Stimulated activated CD4-positive, alpha-beta T cell treated with anti-CD3 and anti-CD28 coated beads, TNF-alpha, amount 100 ng/mL, for 4 hours (primary cell): ENCODE measurements at places on chromosomes 6 and 20.

- DNase-seq, result no peak
Observed at GRCh38 chr20:55353206-55353605, 652.1 kb downstream of the CBLN4 start.

- no peak for DNase-seq
Observed at GRCh38 chr20:35632539-35633115, 17.0 kb downstream of the SPAG4 start.

DNA sequence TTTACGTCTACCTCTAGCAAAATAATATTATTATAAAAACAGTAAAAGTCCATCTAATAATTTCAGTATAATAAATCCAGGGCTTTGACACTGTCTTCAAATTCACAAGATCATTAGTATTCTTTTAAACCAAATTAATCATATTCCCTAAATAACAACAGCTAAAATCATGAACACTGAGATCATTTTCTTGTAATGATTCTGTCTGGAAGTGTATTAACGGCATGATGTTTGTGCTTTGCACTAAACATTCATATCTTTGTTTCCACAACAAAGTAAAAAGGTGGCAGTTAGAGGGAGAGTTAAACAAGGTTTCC, 18.8 kb downstream of the HIVEP2 start:
- DNase-seq, result no peak

DNA sequence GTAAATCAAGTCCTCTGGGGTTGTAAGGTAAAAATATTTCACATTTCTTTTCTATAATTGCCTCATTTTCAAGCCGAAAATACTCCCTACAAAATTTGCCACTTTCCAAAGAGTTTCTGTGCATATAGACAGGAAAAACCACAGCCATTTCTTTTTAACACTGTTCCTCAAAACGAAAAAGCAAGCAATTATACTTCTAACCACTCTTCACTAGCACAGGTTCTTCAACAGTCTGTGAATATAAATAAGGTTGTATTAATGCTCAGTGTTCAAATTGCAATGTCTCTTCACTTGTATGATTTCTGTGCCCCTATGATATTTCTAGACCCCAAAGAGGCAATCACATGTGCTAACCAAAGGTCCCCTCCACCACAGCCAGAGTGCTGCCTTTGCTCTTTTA, 206.0 kb downstream of the SIM1 start:
- no peak for DNase-seq

DNA sequence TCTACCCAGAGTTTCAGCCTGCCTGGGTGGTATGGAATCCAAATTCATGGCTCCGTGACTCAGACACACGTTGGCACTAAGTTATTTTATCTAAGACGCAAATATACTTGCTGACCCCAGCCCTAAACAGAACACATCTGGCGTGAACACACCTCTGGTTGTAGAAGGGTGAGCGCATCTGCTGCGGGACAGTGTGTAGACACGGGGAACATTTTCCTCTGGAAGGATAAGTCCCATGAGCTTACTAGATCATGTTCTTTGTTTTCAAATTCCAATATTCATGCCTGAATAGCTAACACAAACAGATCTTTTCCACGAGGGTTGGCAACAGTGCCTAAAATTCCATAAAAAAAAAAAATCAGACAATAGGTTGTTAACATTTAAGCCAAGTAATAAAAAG, 87.8 kb downstream of the TMEM170B start:
- no peak for DNase-seq

GRCh38 chr6:109230453-109230852, 135.1 kb downstream of the CEP57L1 start:
- no peak for DNase-seq

DNA sequence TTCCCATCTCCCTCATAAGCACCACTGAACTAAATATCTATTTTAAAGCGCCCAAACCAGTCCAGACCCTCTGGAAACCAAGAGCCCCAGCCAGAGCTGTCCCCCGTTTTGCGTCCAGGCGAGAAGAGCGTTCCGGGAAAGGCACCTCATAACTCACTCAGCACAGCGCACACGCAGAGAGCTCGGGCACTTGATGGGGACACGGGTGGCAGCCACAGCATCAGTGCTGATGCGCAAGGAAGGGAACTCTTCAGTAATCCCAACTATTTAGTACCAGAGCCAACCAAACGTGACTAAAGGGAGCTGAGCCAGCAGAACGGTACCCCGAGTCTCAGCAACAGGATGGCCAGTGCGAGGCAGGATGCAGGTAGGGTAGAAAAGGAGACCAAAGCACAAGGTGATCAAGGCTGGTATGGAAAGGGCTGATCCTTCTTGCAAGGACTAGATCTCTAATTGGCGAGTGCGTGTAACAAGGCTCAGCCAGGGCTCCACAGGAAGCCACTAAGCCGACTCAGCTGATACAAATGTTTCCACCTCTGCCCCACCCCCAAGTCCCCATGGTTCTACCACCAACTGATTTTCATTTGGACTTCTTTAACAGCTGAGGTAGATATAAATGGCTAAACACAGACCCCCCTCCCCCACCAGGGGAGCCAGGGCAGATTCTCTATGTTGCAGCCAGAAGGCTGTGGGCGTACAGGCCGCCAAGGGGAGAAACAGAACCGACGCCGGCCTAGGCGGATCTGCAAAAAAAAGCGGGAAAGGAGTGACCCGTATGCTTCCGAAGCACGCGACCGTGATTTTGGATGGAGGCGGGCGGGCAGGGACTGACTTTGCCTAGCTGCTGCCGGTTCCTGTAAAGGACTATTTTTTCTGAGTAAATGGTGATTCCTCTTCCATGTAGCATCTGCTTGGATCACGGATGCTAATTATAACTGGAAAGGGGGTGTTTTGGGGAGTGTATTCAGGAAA, 183.5 kb upstream of the COL21A1 start:
- DNase-seq, result no peak

- DNase-seq, result no peak
Observed at GRCh38 chr6:43968110-43968965, 158.9 kb downstream of the MRPL14 start.

GRCh38 chr6:16764188-16764950, 3.1 kb upstream of the ATXN1 start:
- no peak for DNase-seq

GRCh38 chr6:158849899-158850806, 31.0 kb upstream of the EZR start:
- DNase-seq, result peak; percentile 13

GRCh38 chr6:583116-583515, 73.8 kb downstream of the HUS1B start:
- no peak for DNase-seq
